Skin of body (tissue), 3 donors: ENCODE measurements at places on chromosomes 1 and 21. TPM values are rescaled to one million over a fixed set of nuclear protein-coding genes. Genes with fewer than 3 reads are reported as not detected.

- DNase-seq: no peak
Measured at GRCh38 chr1:184649451-184649888, 105.2 kb downstream of the EDEM3 start.

NBPF4 gene
- not detected for total RNA-seq

DNA sequence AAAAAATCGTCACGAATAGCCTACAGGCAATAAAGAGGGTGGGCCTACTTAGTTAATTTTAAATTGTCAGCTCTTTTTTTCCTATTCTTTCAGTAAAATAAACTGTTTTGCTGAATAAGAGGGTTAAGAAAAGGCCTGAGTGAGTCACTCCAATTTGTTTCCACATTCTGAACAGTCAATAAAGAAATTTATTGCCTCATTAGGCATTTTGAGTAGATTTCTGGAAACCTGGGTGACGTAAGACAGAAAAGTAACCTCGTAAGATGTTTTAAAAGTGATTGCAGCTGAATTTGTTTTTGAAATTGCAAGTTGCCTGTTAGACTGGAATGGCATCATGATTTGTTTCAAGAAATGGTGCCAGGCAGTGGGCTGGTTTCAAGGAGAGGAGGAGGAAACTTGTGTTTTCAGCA lies 439.3 kb downstream of the USP25 start:
- DNase-seq: no peak

CD34 gene
- total RNA-seq: 34.3 TPM

DNA sequence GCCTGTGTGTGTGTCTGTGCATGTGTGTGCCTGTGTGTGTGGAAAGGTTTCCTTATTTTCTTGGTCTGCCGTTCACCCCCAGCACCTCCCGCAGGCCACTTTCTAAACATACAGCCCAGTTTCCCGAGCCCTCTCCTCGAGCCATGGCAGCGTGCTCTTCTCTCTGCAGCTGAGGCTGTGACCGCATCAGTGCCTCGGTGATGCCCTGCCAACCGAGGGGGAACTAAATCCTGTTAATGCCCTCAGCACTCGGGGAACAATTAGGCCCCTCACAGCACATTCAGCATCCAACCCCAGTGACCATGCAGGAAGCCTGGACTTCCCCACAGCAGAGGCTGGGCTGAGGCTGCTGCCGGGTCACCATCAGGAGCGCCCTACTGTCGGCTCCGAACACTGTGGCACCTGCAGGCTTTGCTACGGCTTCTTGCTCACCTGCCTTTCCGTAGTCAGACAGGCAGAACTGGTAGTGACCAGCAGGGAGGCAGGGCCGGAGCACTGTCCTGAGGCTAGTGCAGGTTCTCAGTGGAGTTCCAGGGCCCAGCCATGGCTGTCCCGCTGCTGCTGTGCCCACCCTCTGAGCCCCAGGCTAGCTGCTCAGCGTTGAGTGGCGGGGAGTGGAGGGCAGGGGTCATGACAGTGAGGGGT lies 8.1 kb downstream of the GPR137B start:
- no peak for DNase-seq

GFI1 gene
- 1.9 TPM for total RNA-seq

DNA sequence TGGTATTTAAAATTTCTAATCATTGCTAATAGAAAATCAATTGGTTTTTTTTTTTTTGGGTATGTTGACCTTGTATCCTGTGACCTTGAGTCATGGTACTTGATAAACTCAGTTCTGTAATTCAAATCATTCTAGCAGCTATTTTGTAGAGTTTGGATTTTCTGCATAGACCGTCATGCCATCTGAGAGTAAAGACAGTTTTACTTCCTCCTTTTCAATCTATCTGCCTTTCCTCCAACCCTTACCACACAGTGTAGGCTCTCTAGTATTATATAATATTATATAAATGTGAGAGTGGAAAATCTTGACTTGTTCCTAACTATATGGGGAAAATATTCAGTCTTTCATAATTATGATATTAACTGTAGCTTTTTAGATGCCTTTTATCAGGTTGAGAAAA lies 7.0 kb downstream of the TDRD5 start:
- no peak for DNase-seq

CA14 gene
- 0.69 TPM for total RNA-seq

EPHA2 gene
- 42.0 TPM for total RNA-seq
